Suprapubic skin (tissue), 4 donors: ENCODE measurements at places on chromosomes 4 and X.
A peak's percentile ranks its signal among the peaks of the same experiment; 100 is the strongest.

DNA sequence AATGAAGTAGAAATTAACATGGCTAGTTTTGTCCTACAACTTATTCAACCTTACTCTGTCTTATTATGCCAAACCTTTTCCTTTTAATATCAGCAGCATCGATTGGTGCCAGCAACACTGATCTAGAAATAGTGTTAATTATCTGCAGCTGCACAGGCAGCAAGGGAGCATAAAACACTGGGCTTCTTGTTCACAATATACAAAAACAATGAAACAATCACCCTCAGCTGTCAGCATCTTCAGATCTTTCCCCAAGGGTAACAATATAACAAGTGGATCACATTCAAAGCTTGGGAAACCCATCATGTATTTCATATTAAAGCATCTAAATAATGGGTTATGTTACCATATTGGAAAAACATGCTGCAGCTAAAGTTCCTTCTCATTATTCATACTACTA is 238.1 kb downstream of the SPOCK3 start:
- no peak for DNase-seq

DNA sequence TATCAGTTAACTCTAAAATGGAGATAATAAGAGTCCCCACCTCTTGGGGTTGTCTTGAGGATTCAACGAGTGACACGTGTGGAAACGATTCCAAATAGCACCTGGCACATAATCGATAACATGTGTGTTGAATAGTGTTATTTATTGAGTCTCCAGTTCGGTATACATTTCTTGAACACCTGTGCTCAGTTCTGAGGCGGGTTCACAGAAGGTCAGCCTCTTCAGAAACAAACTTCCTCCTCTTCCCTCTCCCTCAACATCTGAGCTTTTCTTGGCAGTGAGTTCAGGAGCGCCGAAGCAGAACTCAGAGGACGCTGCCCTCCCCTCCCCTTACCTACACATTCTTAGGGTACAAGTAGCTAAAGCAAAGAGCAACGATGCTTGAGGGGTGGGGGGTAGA is 934 bp downstream of the PDHA1 start:
- no peak for DNase-seq

DNA sequence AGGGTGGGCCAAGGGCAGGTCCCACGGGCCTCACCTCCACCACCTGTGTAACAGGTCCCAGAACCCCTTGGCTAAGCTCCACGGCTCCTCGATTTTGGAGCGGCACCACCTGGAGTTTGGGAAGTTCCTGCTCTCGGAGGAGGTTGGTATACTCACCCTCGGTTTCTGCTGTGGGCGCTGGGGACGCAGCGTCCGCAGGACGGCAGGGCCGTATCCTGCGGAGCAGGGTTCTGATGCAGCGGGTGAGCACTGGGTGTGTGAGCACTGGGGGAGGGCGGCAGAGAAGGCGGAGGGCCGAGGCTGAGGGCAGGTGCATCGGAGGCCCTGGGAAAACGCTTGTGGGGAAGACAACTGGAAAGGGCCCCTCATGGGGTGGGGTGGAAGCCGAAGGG is 11.0 kb downstream of the ATP5ME start:
- DNase-seq: no peak

- peak; percentile 62 for DNase-seq
Observed at GRCh38 chr4:1174941-1175634, 2.7 kb upstream of the SPON2 start.

GRCh38 chr4:40577588-40578253 is 51.9 kb downstream of the RBM47 start:
- no peak for DNase-seq

DNA sequence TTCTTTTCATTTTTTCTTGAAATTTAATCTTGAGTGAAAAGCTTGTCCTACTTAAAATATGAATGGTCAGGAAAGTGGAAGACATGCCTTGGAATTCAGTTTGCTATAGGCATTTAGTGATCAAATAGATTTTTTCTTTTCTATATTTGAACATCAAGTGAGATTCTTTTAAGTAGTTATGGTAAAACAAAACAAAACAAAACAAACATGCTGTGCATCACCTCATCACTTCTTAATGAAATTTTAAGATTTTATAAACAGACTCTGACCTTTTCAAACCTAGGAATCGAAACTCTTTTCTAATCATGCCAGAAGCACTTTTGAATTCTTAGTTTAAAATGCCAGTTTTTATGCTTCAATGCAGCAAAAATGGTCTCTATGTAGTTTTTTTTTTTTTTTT is 62.8 kb downstream of the CNKSR2 start:
- DNase-seq: no peak

- DNase-seq: no peak
Observed at GRCh38 chrX:100606753-100607152, 22.0 kb downstream of the TNMD start.

GRCh38 chr4:109755656-109756055 is 25.8 kb upstream of the PLA2G12A start:
- no peak for DNase-seq

- no peak for DNase-seq
Observed at GRCh38 chr4:149166876-149167275, 648.8 kb downstream of the IQCM start.

DNA sequence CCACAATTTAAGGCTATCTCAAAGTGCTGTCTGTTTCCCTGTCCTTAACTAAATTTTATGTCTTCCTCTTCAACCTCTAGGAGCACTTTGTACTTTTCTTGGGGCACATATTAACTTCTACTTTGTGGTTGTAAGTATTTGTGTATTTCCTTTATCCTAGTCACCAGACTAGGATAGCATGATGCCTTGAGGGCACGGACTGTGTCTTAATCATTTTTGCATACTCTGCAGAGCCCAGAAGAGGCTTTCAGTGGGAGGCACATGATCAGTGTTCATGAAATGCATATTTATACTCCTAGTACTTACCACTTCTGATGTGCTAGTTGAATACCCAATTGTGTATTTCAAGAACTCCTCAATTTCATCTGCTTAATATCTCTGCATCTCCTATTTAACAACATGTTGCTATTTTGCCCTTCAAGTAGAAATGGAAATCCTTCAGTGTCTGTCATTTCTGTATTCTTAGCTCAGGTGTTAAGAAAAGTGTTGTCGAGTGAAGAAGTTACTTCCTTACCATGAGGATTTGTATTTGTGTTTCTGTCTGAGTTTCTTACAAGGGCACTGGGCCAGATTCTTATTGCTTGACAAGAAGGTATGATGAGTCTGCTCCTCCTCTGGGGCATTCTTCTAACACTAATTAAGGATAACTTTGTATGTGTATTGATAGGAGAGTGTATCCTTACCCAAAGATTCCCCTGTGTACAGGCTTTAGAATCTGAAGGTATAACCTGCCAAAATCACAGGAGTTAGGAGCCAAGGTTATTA is 28.3 kb upstream of the PGRMC2 start:
- DNase-seq: no peak

DNA sequence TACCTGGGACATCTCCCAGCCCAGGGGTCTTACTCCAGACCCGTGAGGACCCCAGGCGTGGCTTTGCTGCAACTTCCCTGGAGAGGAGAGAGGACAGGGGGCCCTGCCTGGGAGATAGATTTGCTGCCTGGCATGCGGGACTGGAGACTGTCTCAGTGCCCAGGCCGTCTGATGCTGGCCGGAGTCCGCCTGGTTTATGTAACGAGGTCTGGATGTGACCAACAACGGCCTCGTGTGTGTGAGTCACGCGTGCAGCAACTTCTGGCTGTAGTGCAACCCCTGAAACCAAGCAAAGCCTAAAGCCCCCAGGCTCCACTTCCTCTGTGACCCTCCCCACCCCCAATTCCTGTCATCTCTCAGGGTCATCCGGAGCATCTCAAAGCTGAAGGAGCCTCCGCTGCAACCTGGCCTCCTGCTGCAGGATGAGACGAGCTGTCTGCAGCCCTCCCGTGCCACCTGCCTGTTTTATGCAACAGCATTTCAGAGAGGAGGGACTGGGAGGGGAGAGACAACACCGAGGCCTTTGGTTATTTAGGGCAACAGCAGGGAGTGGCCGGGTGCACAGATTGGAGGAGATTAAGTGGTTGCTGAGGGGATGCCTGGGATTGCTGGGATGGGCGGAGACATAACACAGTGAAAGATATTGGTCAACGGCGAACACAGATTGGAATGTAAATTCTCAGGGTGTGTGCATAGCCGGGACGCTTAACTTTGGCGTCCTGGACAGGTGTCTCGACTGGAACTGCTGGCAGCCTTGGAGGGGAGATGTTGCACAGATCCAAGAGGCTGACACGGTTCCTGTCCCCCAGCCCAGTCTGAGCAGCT is 16.0 kb downstream of the XG start:
- peak; percentile 88 for DNase-seq

DNA sequence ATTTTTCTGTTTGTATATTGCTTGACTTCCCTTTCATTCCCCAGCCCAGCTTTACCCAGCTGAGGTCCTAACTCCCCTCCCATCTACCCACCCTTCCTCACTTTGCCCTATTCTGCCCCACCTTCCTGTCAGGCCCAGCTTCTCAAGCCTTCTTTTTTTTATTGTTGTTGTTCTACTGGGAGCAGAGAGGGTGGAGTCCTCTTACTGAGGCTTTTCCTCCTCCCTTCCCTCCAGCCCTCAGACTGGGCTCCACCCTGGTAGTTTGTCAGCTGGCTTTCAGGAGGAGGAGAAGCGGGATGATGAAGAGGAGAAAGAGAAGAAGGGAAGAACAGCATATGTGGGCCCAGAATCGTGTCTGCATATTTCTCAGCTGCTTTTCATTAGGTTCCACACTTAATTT is 3.2 kb upstream of the KLF8 start:
- no peak for DNase-seq

DNA sequence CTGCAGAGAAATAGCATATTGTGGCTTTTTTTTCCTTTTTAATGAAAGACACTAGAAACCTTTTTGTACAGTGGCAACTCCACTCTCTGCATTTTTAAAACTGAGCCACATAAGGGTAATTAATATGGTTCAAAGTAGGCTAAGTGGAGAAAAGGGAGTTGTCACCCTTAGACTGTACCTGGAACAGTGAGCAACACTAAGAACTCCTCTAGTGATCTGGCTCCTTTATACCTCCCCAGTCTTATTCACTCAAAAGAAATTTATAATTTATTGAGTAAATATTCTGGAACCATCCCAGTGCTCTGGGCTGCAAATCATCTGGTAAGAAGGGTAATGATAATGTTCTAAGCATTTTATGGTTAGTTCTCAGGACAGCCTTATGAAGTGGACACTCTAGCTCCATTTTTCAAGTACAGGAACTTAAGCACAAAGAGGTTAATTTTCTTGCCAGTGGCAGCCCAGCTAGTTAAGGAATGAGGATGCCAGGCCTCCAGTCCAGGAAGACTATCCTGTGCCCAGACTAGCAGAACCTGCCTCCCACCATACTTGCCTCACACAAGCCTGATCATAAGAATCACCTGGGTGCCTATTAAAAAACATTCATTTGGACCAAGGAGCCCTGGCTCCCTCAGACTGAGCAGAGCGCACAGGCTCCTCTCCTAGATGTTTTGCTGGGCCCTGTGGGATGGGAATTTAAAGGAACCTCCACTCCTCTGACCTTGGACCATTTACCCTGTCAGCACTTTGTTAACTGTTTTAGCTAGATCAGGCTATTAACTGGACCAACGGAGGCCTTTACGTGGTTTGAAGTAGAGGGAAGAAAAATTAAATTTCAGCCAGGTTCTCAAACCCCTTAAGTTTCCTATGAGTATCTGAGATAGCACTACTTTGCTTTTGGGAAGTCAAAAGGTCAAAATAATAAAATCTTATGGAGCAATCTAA is 102.6 kb downstream of the PDE5A start:
- no peak for DNase-seq

DNA sequence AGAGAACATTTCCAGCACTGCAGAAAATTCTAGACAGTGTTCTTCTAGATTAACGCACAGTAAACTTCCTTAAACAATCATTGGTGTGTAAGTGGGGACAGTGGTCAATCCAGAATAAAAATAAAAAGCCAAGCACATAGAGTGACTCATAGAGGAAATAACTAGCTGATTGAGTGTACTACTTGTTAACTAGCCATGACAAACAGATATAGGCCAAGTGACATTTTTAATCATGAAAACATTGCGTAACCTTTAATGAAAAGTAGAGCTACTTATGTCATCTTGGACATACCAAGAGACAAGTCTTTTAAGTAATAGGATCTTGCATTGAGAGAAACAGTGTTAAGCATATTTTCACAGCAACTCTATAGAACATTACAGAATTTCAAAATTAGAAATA is 233.9 kb upstream of the MAB21L2 start:
- DNase-seq: no peak

- peak; percentile 88 for DNase-seq
Observed at GRCh38 chr4:2811830-2812611, 19.1 kb downstream of the SH3BP2 start.

DNA sequence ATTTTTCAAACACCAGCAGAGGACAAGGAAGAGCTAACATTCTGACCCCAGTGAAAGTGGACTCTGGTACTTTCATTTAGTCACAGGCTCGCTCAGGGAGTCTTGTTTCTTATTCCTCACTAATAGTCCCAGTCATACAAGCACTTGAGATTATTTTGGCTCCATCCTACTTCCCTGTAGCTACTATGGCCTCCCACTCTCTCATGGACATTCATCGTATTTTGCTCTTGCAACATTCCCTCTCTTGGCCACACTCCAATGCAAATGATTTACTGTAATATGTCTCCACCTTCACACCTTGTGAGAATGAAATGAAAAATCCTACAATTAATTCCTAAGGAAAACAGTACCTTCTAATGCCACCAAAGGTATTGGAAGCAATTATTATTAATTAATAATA is 21.3 kb downstream of the PLRG1 start:
- no peak for DNase-seq

GRCh38 chr4:172740434-172740833 is 428.2 kb upstream of the GALNT7 start:
- DNase-seq: no peak

DNA sequence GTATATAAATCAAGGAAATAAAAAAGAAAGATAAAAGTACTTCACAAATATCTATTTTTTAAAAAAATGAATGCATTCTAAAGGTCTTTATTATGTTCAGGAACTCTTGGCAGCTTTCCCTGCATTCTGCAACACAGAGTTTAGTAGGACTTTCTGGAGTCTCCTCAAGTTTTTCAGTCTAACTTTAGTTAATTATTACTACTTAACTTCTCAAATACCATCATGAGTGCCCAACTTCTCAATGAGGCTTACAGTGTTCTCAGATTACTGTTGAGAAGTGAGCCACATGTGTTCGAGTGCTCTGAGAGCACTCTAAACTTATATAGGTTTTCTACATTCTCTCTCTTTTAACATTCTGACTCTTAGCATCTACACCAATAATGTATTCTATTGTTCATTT is 1852.9 kb upstream of the PCDH10 start:
- DNase-seq: no peak

GRCh38 chrX:72368796-72369195 is 63.1 kb upstream of the CITED1 start:
- no peak for DNase-seq

- DNase-seq: no peak
Observed at GRCh38 chr4:55215087-55215486, 89.7 kb upstream of the KDR start.
